ENCODE measurements at places on chromosomes 13 and 19. TPM values are rescaled to one million over a fixed set of nuclear protein-coding genes. Genes with fewer than 3 reads are reported as not detected.

The UBE2S gene
- 418 TPM for total RNA-seq

The JUNB gene
- 115 TPM for total RNA-seq

The KIR2DL1 gene
- not detected for total RNA-seq

The ADGRL1 gene
- total RNA-seq, result 6.9 TPM

The SIGLEC12 gene
- not detected for total RNA-seq

The MADCAM1 gene
- total RNA-seq, result 0.48 TPM

The SCEL gene
- 0.79 TPM for total RNA-seq

The PEX11G gene
- total RNA-seq, result 2.6 TPM

The ZFP82 gene
- 1.6 TPM for total RNA-seq

The FXYD7 gene
- total RNA-seq, result 0.36 TPM

The PBX4 gene
- 1.3 TPM for total RNA-seq

The KLK4 gene
- total RNA-seq, result not detected

The FCGBP gene
- 1.3 TPM for total RNA-seq

The CCDC122 gene
- total RNA-seq, result 1.7 TPM

The VAV1 gene
- total RNA-seq, result 7.9 TPM

The ACP7 gene
- 0.05 TPM for total RNA-seq

The NDFIP2 gene
- total RNA-seq, result 22.5 TPM

The PALM gene
- 14.8 TPM for total RNA-seq

The MAB21L1 gene
- total RNA-seq, result not detected

The CYP4F8 gene
- total RNA-seq, result not detected

The LIN7B gene
- 8.7 TPM for total RNA-seq

The ONECUT3 gene
- not detected for total RNA-seq

The SBNO2 gene
- total RNA-seq, result 23.2 TPM

The DPRX gene
- not detected for total RNA-seq

The GRIK5 gene
- total RNA-seq, result 0.33 TPM

The TSSK6 gene
- 2.0 TPM for total RNA-seq

The SIGLEC9 gene
- not detected for total RNA-seq

The RASGRP4 gene
- not detected for total RNA-seq

The CEACAM18 gene
- not detected for total RNA-seq

The RPL21 gene
- total RNA-seq, result 1,671 TPM

The CEP89 gene
- 50.8 TPM for total RNA-seq

The IZUMO2 gene
- total RNA-seq, result not detected

The MBD3L2 gene
- total RNA-seq, result not detected

The ELSPBP1 gene
- total RNA-seq, result not detected

The ETV2 gene
- 2.5 TPM for total RNA-seq

The UBE2L5 gene
- total RNA-seq, result not detected

The FAAP24 gene
- total RNA-seq, result 14.0 TPM

The CGB8 gene
- total RNA-seq, result 2.6 TPM

The NLRP4 gene
- not detected for total RNA-seq

The LCP1 gene
- total RNA-seq, result 0.22 TPM

The RFX1 gene
- 5.7 TPM for total RNA-seq

The RXFP2 gene
- total RNA-seq, result not detected
